Activated CD4-positive, alpha-beta T cell treated with anti-CD3 and anti-CD28 coated beads for 4 hours (primary cell): ENCODE measurements at places on chromosomes 7 and 10.

DNA sequence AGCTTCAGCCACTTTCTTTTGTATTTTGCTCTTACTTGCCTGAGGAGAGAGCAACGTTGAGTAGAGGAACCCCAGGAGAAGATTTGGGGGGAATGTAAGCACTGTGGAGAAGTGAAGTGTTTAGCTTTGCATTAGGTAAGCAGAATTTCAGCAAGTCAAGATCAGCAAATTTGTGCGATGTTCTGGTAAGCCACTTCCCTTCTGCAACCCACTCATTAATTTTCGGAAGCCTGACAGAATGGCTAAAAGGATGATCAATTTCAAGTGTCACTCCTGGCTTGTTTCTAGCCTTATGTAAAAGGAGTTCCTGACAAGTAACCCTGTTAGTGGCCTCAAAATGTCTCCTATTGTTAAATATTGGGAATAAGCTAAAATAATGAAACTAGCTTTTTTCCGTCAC lies 48.5 kb upstream of the NXPH1 start:
- no peak for DNase-seq

DNA sequence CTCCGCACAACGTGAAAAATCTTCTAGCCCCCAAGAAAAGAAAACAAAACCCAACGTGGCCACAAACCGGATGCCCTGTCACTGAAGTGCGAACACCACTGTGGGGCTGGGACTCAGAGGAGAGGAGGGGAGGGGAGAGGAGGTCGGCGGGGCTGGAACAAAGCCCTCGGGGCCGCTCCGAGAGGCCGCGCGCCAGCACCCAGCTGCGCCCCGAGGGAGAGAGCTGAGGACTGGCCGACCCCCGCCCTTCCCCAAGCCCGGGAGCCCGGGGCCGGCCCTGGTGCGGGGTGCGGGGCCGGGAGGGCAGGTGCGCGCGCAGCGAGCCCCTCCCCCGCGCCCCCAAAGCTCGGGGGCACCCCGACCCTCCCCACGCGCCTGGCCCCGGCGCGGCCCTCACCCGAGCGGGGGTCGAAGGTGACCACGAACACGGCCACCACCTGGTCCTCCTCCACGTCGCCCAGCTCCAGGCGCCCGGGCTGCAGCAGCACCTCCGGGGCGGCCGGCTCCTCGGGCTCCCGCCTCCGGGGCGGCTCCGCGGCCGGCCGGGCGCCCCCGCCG lies 398 bp downstream of the DENND11 start:
- DNase-seq = peak; percentile 53

DNA sequence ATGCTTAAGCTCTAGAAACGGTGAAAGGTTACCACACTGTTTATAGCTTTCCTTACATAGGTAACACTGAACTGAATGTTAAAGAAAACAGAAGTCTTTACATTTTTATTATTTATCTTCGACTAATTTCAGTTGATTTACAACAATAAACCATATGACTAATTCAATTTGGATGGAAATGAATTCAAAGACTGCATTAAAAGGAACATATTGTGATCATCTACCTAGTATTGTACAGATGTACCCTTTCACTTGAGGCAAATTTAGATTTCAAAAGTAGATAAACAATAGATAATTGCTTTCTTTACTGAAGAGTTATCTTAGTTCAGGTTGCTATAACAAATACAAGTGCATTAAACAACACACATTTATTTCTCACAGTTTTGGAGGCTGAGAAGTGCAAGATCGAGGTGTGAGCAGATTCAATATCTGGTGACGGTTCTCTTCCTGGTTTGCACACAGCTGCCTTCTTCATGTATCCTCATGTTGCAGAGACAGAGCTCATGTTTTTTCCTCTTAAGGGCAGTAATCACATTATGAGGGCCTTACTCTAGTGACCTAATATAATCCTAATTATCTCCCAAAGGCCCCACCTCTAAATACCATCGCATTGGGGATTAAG lies 15.0 kb upstream of the ARMC3 start:
- no peak for DNase-seq

GRCh38 chr10:7672341-7673134 lies 5.8 kb upstream of the ITIH5 start:
- no peak for DNase-seq

GRCh38 chr7:132424821-132425724 lies 151.2 kb downstream of the PLXNA4 start:
- no peak for DNase-seq

GRCh38 chr7:155918720-155919390 lies 106.6 kb upstream of the SHH start:
- DNase-seq = no peak
